ENCODE measurements at places on chromosomes 1 and 21. TPM values are rescaled to one million over a fixed set of nuclear protein-coding genes. Genes with fewer than 3 reads are reported as not detected.

GRCh38 chr1:32878183-32878582 is 7.5 kb upstream of the FNDC5 start:
- DNase-seq, result peak; percentile 27

The CLDN17 gene
- not detected for total RNA-seq

- DNase-seq, result no peak
These were observed 101.2 kb upstream of the CYYR1 start for GRCh38 chr21:26674323-26674722.

- DNase-seq, result no peak
These were observed 8.5 kb upstream of the ZC3H12A start for GRCh38 chr1:37465593-37466517.

- DNase-seq, result peak; percentile 22
These were observed 22.9 kb upstream of the EPS8L3 start for GRCh38 chr1:109786531-109787021.

DNA sequence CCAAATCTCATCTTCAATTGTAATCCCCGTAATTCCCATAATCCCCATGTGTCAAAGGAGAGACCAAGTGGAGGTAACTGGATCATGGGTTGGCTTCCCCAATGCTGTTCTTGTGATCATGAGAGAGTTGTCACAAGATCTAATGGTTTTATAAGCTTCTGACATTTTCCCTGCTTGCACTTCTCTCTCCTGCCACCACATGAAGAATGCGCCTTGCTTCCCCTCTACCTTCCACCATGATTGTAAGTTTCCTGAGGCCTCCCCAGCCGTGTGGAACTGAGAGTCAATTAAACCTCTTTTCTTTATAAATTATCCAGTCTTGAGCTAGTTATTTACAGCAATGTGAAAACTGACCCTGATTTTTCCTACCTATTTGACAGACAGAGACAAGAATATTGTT is 162.5 kb upstream of the SYT6 start:
- no peak for DNase-seq

GRCh38 chr1:8510041-8510823 is 192.3 kb downstream of the SLC45A1 start:
- DNase-seq, result no peak

The HTR6 gene
- 0.14 TPM for total RNA-seq
